ENCODE measurements at places on chromosomes 16 and 17.
A peak's percentile ranks its signal among the peaks of the same experiment; 100 is the strongest.

- peak; percentile 62 for DNase-seq
Measured at GRCh38 chr16:29698484-29699323, 19.7 kb downstream of the QPRT start.

DNA sequence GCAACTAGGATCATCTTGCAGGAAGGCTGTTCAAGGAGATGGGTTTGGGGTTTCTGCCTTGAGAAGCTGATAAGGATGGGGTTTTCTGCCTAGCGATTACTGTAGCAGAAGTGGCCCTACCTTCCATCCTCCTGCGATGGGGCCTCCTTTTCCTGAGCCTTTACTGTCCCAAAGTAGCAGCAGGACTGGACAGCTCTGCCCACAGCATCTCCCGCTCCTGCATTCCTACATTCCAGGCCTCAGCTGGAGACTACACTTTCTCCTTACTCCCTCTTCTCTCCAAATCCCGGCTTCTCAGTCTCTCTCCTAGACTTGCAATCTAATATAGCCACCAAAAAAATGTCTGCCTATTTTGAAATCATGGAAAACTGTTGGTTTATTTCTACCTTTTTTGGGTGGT lies 355.4 kb downstream of the CA10 start:
- no peak for DNase-seq

- DNase-seq, result no peak
Measured at GRCh38 chr16:11235703-11235991, 20.4 kb downstream of the SOCS1 start.

DNA sequence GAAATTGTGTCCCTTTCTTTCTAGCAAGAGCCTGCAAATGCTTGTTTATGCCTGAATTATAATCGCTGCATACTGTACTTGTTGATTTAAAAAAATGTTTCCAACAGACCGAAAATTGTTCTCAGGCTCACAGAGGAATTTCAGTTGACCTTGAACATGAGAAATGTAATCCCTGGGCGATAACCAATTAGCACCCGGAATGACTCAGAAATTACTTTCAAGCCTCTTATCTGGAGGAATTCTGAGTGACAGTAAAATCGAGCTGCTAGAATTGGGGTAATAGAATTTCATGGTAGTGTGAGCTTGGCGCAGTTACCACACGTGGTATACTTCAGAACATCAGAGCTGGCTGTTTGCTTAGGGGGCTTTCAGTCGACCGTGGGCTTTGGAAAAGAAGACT lies 139.1 kb upstream of the CACNG3 start:
- no peak for DNase-seq

GRCh38 chr16:78170494-78170933 lies 71.1 kb downstream of the WWOX start:
- DNase-seq, result no peak

- no peak for DNase-seq
Measured at GRCh38 chr16:28873543-28874201, 4.6 kb upstream of the ATP2A1 start.
